Activated CD4-positive, CD25-positive, alpha-beta regulatory T cell treated with anti-CD3 and anti-CD28 coated beads, Interleukin-2, amount 50 U/mL, for 16 hours (primary cell): ENCODE measurements at places on chromosomes 12 and 14.

DNA sequence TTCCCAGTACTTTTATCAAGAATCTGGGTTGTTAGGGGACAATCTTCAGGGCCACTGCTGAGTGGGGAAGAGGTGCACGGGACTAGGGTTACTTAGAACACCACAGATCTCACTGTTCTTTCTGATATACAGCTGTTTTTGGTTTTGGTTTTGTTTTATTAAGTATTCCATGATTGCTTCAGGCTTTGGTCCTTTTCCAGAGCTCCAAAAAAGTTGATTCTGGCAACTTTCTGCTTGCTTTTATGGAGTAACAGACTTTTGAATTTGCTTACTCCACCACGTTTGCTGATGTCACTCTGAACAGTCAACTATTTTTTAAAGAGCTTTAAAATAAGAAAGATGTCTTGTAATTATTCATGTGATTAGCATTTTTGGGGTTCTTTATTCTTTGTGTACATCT is 368.1 kb upstream of the FOXG1 start:
- no peak for DNase-seq

GRCh38 chr12:60205500-60205899 is 609.7 kb downstream of the SLC16A7 start:
- DNase-seq = no peak

- DNase-seq = no peak
These were observed 8.3 kb downstream of the ADGRD1 start for GRCh38 chr12:130961921-130962451.

GRCh38 chr12:133234971-133235370 is 706 bp downstream of the ANHX start:
- no peak for DNase-seq

GRCh38 chr12:107669946-107670345 is 15.7 kb upstream of the PWP1 start:
- no peak for DNase-seq

DNA sequence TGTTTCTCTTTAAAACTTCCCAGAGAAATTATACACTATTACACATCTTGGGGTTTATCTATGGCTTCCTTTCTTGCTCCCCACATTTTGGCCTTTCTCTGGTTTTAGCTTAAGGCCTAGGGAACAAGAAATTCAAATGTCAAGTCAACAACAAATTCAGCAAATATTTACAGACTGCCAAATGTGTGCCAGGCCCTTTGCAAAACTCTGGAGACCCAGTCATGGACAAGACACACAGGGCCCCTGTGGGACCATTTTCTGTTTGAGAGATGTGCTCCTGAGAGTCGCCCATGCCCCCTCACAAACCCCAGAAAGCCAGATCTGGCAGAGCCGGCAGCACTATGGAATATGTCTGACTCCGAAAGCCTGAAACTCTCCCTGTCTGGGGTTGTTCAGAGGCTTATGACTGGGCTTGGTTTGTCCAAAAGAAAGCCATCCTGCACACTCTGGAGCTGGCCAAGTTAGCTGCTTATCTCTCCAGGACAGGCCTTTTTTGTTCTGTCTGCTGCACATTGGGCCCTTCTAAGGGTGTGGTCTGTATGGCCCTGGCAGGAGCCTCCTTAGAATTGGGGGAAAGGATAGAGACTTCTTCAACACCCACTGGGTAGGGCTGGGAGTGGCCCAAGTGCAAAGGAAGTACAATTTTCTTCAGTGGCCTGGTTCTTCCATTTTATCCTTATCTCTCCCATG is 1.1 kb upstream of the KRT3 start:
- DNase-seq = no peak

GRCh38 chr12:98127336-98127679 is 388.1 kb upstream of the TMPO start:
- DNase-seq = no peak

GRCh38 chr12:117120787-117121186 is 21.6 kb upstream of the TESC start:
- no peak for DNase-seq

DNA sequence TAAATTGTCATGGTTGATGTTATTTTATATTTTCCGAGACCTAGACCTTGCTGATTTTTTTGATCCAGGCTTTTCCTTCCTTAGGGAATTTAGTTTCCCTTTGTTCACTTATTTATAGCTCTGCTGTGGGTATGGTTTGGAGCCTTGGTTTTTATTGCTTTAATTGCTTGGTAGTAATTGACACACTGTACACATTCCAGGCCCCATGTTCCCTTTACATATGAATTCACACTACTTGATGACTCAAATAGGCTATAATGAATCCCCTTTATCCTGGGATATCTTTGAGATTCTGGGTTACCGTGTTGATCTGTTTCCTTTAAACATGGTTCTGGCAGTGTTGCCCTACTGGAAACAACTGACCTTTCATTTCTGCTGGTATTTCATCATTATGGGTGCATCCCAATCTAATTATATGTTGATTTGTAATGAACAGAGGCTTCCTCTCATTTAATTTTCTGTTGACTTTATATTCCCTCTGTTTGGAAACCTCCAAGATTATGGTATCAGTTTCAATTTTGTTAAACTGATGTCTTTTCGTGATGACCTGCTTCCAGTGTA is 424.0 kb downstream of the RAD51B start:
- DNase-seq = no peak

- no peak for DNase-seq
These were observed 57.8 kb downstream of the CCDC92 start for GRCh38 chr12:123914726-123915333.

GRCh38 chr14:82345184-82345583 is 811.5 kb upstream of the SEL1L start:
- no peak for DNase-seq

DNA sequence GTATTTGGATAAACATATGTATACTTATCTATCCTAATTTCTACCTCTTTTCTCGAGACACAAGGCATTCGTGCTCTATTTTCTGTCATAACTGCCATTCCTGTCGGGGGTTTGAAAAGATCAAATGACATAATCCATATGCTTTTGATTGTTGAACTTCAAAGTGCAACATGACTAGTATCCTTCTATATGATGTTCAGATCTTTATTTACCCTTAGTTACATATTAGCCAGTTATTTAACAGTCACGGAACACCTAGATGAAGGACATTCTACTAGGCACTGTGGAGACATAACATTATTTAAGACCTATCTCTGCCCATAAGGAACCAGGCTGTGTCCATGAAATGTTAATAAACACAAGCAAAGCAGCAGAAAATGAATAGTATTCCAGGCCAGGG is 11.2 kb upstream of the GRIN2B start:
- DNase-seq = no peak

- no peak for DNase-seq
These were observed 58.7 kb downstream of the WSCD2 start for GRCh38 chr12:108187831-108188230.

- DNase-seq = no peak
These were observed 633 bp downstream of the STX2 start for GRCh38 chr12:130838284-130838950.
